ENCODE measurements at places on chromosomes 16 and 17.

DNA sequence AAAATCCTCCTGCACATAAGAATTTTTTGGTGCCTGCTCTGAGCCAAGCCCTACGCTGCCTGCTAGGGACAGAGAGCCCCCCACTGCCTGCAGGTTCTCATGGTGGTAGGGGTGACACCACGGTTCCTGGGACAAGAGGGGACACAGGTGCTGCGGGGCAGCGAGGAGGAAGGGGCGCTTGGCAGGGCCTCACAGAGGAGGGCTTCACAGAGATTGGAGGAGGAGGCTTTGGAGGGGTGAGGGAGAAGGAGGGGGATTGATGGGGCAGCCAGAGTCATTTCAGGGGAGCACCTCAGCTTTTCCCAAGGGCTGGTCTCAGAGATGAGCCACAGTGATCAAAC is 29.8 kb upstream of the GSG1L start:
- no peak for DNase-seq

DNA sequence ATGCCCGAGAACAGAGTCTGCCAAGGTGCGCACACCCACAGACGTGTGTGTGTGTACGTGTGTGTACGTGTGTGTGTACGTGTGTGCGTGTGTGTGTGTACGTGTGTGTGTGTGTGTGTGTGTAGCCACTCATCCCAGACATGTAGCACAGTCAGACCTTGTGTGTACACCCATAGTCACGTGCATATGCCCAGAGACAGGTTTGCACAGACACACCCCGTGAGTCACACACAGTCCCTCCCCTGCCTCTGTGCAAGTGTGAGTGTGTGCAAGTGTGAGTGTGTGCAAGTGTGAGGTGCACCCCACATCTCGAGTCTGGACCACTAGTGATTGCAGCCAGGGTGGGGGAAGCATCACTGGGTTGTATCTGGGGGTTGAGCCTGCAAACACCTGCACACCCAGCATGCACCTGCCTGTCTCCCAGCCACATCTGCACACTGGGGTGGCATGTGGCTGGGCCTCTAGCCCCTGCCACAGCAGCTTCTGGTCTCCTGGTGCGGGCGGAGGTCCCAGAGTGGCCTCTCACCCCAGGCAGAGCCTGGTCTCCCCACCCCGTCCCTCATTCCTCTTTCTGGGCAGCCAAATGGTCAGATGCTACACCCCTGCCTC is 23.6 kb downstream of the BAHCC1 start:
- no peak for DNase-seq

DNA sequence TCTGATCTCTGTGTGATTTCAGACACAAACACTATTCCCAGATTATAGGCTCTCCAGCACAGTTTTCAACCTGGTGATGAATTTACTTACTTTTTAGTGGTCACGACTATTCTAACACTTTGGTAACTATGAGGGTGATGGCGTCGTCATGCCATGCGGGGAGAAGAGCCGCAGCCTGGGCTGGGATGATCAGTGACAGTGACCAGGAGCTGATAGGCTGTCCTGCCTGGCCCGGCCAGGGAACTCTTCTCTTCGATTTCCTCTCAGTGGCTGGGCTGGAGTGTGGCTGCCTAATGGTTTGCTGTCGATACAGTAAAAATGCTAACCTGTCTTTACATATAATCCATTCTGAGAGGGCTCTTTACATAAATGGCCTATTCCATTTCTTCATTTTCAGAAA is 113.1 kb downstream of the IRX3 start:
- DNase-seq, result no peak

- no peak for DNase-seq
These were observed 13.5 kb downstream of the SARM1 start for GRCh38 chr17:28385037-28385400.

DNA sequence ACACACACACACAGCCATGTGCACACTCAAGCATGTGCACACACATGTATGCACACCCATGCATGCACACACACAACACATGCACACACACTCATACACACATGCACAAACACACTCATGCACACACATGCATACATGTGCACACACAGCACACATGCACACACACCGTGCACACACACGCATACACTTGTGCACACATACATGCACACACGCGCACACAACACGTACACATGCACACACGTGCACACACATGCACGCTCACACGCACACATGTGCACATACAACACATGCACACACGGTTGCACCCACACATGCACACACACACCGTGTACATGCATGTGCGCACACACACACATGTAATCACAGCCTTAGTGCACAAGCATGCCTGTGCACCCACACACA is 230.4 kb upstream of the GSE1 start:
- no peak for DNase-seq

DNA sequence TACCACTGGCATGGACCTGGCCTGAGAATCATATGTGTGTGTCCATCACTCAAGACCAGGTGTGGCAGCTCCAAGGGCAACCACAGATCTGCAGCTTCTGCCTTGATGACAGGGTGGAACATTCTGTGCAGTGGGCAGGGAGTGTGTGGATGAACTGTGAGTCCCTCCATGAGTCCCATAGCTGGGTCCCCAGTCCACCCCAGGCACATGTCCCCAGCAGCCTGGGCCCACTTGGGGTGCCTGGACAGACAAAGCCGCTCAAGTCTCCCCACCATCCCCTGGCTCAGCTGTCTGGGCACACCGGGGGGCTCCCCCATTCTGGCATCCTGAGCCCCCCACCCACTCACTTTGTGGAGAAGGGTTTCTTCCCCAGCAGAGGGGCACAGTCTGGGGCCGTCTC is 4.6 kb upstream of the KRT16 start:
- no peak for DNase-seq

GRCh38 chr16:76194616-76195015 is 82.6 kb upstream of the CNTNAP4 start:
- DNase-seq, result no peak

DNA sequence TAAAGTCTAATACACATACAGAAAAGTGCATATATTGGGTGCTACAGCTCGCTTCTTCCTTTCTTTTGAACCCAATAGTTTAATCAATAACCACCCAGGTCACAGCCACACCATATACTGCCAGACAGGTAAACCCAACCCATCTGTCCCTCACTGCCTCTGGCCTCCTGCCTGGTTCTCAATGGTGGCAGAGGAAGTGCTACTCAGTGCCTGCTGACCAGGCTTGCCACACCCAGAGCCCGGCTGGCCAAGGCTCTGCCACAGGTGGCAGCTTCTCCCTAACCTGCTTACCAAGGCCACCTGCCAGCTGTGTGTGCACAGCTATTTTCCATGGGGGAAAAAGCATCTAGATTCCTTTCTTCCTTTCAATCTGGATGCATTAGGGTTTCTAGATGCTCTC is 584 bp downstream of the PMP22 start:
- no peak for DNase-seq

DNA sequence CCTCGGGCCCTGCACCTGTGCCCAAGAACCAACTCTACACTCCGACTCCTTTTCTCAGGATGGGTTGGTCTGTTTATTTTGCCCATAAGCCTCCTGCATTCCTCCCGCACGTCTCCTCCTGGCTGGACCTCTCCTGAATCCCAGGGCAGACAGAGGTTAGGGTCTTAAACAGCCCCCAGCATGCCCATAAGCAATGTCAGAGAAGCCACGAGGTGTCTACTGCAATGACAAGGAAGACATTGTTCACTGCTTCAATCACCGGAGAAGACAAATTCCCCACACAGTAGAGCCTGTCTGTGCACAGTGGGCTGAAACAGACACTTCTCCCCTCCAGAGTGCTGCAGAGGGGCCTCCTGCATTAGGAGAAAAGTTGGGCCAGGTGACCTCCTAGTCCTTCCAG is 230.6 kb upstream of the RPL38 start:
- DNase-seq, result no peak

GRCh38 chr17:43992641-43993040 is 11.8 kb upstream of the NAGS start:
- no peak for DNase-seq

- no peak for DNase-seq
These were observed 8.4 kb downstream of the FBXO47 start for GRCh38 chr17:38958756-38959155.

GRCh38 chr16:3836641-3837040 is 43.9 kb downstream of the CREBBP start:
- DNase-seq, result no peak

DNA sequence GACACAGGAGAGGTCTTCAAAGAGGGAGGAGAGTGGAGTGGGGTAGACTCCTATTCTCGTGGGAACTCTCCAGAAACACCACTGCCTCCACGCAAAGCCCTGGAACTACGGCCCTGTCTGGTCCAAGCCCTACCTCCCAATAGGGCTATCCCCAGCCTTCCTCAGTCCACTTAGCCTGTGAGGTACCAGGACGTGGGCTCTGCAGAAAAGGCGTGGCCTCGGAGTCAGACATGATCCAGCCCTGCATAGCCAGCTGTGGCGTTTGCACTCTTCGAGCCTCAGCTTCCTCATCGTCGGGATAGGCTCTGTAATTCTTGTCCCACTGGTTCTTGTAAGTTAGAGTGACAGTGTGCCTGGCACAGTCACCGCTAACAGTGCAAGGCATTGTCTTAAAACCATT is 13.8 kb downstream of the ENDOV start:
- no peak for DNase-seq
